Activated CD8-positive, alpha-beta T cell treated with anti-CD3 and anti-CD28 coated beads for 36 hours (primary cell): ENCODE measurements at places on chromosomes 1 and 21. TPM values are rescaled to one million over a fixed set of nuclear protein-coding genes. Genes with fewer than 3 reads are reported as not detected.

DNA sequence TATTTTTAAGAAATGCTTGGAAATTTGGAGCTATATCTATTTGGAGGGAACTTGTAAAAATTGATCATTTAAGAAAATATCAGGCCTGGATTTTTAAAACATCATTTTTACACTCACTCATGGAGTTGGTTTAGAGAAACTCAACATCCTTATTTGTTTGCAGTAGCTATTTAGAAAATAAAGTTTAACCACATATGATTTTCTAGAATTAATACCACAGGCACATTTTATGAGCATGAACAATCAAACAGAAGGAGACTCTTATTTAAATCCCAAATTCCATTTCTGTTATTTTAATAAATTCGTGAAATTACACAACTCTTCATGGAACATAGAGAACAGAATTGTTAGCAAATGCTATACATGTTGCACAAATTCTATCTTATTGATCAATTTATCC, 3.2 kb downstream of the CDKN2C start:
- H3K36me3 ChIP-seq: peaks cover 7% of the 10 kb centered on the region
- peaks cover 12% of the 10 kb centered on the region for H3K27me3 ChIP-seq
- H3K4me1 ChIP-seq: peaks cover 24% of the 10 kb centered on the region
- H3K27ac ChIP-seq: no peak overlapping the region

KCNJ6 gene
- not detected for total RNA-seq

GUK1 gene
- 376 TPM for total RNA-seq

GRCh38 chr1:226688056-226688748, 50.9 kb downstream of the ITPKB start:
- peak overlapping the region; percentile 99 for H3K27ac ChIP-seq
- H3K36me3 ChIP-seq: peaks cover 66% of the 10 kb centered on the region

DNA sequence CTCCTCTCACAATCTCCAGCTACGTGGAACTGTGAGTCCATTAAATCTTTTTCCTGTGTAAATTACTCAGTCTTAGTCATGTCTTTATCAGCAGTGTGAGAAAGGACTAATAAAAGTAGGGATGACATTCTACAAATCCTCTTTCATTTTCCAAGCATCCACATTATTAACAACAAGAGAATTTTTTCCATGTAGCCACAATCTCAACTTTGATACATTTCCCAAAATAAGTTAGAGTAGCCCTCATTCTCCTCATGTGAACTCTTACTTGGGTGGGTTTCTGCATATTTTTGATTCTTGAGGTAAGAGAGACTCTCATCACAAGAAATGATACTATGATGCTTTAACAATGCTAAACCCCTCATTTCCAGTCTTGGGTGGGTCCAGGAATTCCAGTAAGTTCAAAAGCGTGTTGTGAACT, 52.8 kb downstream of the TNFSF18 start:
- H3K27ac ChIP-seq: no peak overlapping the region
- peaks cover 2% of the 10 kb centered on the region for H3K36me3 ChIP-seq
- DNase-seq: no peak
- H3K4me3 ChIP-seq: no peak overlapping the region
- H3K27me3 ChIP-seq: no peaks in the 10 kb centered on the region
- H3K4me1 ChIP-seq: no peaks in the 10 kb centered on the region

DEPDC1 gene
- total RNA-seq: 16.0 TPM

- no peaks in the 10 kb centered on the region for H3K36me3 ChIP-seq
- H3K27ac ChIP-seq: no peak overlapping the region
- no peak overlapping the region for H3K4me3 ChIP-seq
- no peaks in the 10 kb centered on the region for H3K4me1 ChIP-seq
- peaks cover 12% of the 10 kb centered on the region for H3K27me3 ChIP-seq
Measured at GRCh38 chr1:4602462-4603294, 51.7 kb upstream of the AJAP1 start.

DNA sequence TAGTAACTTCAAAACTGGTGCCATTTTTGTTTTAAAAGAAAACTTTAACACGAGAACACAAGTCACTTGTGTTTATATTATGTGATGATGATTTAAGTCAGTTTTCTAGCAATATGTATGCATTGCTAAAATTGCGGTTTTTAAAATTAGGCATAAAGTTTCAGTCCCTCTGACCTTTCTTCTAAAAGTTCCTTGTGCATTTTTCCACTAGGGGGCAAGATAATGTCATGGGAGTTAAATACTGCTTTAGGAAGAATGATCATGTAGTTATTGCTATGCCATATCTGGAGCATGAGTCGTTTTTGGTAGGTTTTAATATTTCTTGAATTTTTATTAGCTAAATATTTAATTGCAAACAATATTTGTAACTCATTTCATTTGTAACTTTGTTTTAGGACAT, 10.7 kb downstream of the CDC7 start:
- no peak overlapping the region for H3K27ac ChIP-seq
- peaks cover 5% of the 10 kb centered on the region for H3K4me1 ChIP-seq
- H3K4me3 ChIP-seq: no peak overlapping the region

- peak overlapping the region; percentile 93 for H3K27ac ChIP-seq
- H3K4me3 ChIP-seq: peak overlapping the region; percentile 48
- DNase-seq: peak; percentile 83
- H3K27me3 ChIP-seq: no peaks in the 10 kb centered on the region
Measured at GRCh38 chr1:111219557-111220286, 7.8 kb upstream of the CHI3L2 start.

DNA sequence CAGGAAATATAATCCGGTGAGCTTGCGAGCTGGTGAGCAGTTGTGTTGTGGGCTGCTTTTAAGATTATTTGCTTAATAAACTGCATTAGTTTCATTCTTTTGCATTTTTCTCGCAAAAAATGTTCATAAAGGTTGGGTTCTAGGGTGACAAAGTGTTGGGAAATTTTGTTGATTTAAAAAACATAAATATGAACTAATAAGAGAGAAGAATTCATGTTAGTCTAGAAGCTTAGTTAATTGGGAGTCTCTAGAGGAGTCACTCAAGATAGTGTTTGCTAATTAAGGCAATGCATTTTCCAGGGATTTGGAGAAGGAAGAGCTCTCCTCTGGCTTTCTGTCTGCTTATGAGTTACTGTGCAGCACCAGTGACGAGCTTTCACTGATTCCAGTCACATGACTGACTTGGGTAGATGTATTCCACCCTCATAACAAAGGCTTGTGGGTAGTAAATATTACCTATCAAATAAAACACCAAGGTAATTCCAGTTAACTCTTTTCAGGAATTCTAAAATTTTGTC, 417.0 kb downstream of the PTBP2 start:
- no peak overlapping the region for H3K27ac ChIP-seq
- H3K27me3 ChIP-seq: no peaks in the 10 kb centered on the region
- H3K4me3 ChIP-seq: no peak overlapping the region

LRRC38 gene
- not detected for total RNA-seq

DNA sequence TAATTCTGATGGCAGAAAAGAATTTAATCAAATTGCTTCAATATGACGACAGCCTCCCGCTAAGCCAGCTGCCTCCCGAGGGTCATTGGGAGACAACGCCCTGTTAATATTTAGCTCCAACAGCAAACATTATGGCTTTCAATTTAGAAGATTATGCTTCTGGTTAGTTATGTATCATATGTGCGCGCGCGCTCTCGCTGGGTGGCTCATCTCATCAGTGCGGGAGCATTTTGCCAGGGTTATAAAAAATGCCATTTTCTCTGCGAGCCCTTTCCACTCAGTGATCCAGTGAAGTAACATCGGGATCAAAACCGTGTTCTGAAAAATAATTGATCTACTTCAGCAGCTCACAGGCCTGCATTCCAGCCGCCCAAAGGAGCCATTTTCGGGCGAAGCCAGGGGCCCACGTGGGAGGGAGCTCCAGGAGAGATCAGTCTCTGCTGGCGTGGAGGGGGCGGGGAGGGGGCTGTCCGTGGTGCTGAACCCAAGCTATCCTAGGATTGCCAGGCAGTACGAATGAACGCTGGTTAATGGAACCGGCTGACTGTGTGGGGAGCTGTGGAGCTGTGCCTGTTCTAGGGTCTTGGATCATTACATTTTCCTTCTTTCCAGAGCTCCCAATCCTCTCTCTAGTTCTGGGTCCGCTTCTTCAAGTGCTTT, 219.1 kb upstream of the ZC3H12A start:
- H3K4me3 ChIP-seq: no peak overlapping the region
- H3K4me1 ChIP-seq: no peaks in the 10 kb centered on the region
- peak; percentile 38 for DNase-seq
- no peaks in the 10 kb centered on the region for H3K36me3 ChIP-seq
- peaks cover 22% of the 10 kb centered on the region for H3K27me3 ChIP-seq
- no peak overlapping the region for H3K27ac ChIP-seq

DNA sequence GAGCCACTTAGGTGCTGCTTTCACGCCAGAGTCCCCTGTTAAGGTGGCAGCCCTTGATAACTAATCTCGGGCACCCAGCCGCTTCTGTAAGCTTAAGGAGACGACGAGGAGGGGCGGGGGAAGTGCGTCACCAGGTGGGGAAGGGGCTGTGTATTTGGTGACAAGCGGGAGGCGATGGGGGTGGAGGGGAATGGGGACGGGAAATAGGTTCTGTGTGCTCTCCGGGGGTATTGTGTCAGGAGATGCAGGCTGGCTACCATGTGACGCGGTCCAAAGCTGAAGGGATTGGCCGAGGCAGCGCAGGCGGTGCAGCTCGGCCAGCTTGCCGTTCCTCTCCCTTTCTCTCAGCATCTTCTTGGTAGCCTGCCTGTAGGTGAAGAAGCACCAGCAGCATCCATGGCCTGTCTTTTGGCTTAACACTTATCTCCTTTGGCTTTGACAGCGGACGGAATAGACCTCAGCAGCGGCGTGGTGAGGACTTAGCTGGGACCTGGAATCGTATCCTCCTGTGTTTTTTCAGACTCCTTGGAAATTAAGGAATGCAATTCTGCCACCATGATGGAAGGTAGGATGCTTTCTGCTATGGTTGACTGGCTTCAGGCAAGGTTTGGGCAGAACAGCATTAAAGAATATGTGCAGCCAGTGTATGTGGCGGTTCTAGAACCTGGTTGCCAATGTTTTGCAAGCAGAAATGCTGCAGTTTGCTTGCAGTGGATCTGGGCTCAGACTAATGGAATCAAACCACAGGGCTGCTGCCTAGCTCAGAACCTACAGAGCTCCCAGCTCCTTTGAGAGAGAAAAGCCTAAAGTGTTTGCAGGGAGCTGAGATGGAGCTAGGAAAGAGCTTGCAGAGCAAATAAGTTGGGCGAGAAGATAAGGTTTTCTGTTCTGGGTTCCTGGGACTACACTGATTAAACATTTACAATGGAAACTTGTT, at the start of gene SGIP1:
Gene SGIP1, plus strand, starts transcription at position 350 of the 937 bp plus-strand sequence. Its CDS starts 206 bp downstream, at position 556.
- H3K36me3 ChIP-seq: no peaks in the 10 kb centered on the region
- peaks cover 10% of the 10 kb centered on the region for H3K4me1 ChIP-seq
- peak within 1 kb of the TSS; percentile 73 for H3K4me3 ChIP-seq
- peaks cover 38% of the 10 kb centered on the region for H3K27me3 ChIP-seq

S100A3 gene
- total RNA-seq: not detected

GRHL3 gene
- total RNA-seq: not detected

DNA sequence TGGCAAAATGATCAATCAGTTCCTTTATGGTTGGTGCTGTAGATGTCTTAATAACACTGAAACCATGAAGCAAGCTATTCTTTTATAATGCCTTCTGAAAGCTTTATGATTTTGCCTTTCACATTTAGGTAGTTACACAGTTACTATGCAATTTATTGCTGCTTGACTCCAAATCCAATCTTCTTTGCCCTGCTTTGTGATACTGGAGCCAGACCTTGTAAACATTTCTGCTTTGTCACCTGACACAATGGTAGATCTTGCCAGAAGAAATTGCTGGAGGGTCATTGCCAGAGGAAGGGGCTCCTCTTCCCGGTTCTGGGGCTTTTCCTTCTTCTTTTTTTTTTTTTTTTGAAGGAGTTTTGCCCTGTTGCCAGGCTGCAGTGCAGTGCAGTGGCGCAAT, 40.5 kb upstream of the KLF17 start:
- no peak overlapping the region for H3K4me3 ChIP-seq
- peaks cover 11% of the 10 kb centered on the region for H3K27me3 ChIP-seq
- H3K27ac ChIP-seq: no peak overlapping the region
- no peak for DNase-seq
- H3K4me1 ChIP-seq: no peaks in the 10 kb centered on the region

DNA sequence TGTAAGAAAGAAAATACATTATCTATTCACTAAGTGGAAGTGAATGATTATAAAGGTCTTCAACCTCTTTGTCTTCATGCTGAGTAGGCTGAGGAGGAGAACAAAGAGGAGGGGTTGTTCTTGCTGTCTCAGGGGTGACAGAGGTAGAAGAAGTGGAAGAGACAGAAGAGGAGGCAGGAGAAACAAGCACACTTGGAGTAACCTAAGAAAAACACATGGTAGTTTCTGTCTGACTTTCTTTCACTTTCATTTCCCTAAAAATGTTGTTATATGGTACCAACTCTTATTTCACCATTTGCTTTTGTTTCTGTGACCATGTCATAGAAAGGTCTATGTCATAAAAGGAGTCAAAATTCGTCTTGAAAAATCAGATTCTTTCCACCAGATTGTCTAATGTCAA, 696.6 kb upstream of the BRINP3 start:
- no peaks in the 10 kb centered on the region for H3K4me1 ChIP-seq
- H3K27ac ChIP-seq: no peak overlapping the region
- H3K27me3 ChIP-seq: no peaks in the 10 kb centered on the region
- no peaks in the 10 kb centered on the region for H3K36me3 ChIP-seq
- no peak for DNase-seq

DNA sequence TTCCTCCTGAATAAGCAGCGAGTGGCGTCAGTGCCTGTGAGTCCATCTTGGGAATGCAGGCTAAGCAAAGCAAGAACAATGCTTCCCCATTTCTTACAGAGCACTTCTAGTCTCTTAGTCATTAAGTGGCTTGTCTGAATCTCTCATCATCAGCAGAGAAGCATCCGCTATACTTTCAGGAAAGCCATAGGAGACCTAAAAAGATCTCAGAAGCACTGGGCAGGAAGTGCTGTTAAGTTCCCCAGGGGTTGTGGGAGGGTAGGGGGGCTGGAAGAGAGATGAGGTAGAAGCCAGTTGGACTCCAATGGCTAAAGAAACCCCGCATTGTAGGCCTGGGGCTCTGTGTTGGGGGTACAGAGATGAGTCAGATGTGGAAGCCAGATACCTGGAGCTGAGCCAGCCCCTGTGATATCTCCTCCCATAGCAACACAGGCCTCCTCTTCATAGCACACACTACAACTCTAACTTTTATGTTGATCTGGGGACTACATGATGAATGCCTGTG, 44.9 kb downstream of the SYT6 start:
- DNase-seq: peak; percentile 17
- H3K4me1 ChIP-seq: peaks cover 5% of the 10 kb centered on the region
- H3K4me3 ChIP-seq: no peak overlapping the region
- H3K27ac ChIP-seq: no peak overlapping the region
- H3K36me3 ChIP-seq: no peaks in the 10 kb centered on the region

PGLYRP3 gene
- not detected for total RNA-seq

KPRP gene
- not detected for total RNA-seq
